NCI-H1417 treated with DMSO at 0.1 percent for 48 hours (cell line): ENCODE measurements at places on chromosomes 11 and 22.
A peak's percentile ranks its signal among the peaks of the same experiment; 100 is the strongest.

DNA sequence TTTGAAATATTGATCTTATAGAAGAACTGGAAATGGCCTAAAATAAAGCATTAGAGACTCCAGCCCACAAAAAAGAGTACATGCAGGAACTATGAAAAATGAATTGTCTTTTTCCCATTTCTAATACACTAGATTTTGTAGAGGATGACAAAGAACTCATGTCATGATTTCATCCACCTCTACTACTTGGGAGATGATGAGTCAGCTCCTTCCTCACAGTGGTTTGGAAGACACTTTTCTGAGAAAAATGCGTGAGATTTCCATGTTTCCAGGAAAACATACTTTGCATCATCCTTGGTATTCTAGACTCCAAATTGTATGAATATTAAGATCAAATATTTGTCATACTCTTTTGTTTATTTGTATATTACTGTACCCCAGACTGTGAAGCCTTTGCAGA, 500.5 kb downstream of the FAM181B start:
- DNase-seq = no peak

GRCh38 chr22:31613286-31613903, 48.6 kb downstream of the PISD start:
- no peak for DNase-seq

- DNase-seq = no peak
Observed at GRCh38 chr11:7844521-7844920, 47.8 kb upstream of the OR5P2 start.

- DNase-seq = no peak
Observed at GRCh38 chr11:63903884-63904283, 13.1 kb downstream of the RCOR2 start.

DNA sequence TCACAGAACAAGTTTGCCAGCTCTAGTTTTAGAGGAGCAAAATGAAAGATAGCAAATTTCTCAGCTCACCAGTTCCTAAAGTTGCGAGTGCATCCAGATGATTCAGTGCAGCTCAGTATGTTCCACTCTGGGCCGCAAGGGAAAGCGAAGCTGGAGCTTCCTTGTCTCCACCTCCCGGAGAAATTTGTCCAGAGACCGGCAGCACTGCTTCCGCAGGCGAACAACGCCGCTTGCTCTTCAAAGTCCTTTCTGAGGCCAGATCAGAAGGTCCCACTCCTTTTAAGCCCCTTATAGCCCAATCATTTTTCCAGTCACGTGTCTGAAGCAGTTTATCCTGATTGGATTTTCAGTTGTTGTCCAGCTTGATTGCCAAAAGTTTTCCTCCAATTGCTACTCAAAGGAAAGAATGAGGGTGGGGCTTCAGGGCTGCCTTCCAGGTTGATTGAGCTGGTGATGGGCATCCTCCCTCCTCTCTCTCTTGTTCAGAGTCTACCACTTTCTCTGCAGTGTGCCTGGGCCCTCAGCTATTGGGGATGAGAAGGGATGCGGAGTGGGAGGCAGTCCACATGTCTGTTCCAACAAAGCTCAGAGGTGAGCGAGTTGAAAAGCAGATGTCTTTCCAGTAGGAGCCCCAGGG, at the start of gene ZNF280A:
Gene ZNF280A (minus strand): TSS at position 251 of the 637 bp plus-strand sequence. CDS start 4,640 bp downstream, outside the sequence.
- no peak for DNase-seq

DNA sequence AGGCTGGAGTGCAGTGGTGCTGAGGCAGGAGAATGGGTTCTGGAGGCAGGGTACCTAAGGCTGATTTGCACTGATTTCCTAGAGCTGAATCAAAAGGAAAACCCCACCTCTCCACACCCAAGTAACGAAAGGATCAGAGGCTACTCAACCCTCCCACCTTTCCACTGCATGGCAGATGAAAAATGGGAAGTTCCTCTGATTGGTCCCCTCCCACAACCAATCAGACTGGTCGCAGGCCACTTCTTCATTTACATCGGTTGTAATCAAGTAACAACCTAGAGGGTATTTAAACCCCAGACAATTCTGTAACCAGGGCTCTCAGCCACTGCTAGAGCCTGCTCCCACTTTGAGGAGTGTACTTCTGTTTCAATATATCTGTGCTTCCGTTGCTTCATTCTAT, 18.6 kb upstream of the PARVB start:
- no peak for DNase-seq

DNA sequence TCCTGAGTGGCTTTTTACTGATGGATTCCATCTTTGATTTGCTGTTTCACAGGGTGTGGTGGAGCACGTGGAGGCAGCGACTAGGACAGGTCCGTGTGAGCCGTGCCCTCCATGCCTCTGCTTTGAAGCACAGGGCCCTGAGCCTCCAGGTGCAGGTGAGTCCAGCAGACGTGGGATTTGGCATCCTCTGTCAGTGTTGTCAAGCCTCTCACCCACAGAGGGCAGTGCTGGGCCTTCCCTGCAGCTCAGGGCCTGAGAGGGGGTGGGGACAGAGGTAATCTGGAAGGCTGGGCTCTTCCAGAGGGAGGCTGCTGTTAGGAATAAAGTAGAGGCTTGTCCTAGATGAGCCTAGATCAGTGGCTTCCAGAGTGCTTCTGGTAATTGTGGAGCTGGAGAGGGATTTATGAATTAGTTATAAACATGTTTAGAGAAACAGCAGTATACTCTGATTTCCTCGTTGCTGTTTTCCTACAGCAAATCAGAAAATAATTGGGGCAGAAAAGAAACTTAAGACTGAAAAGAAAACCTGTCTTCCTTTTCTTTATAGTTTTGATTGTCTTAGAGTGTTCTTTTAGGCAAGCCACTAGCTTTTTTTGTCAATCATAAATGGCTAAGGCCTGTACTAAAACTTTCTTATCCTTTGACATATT, 65.0 kb downstream of the SFI1 start:
- DNase-seq = no peak

DNA sequence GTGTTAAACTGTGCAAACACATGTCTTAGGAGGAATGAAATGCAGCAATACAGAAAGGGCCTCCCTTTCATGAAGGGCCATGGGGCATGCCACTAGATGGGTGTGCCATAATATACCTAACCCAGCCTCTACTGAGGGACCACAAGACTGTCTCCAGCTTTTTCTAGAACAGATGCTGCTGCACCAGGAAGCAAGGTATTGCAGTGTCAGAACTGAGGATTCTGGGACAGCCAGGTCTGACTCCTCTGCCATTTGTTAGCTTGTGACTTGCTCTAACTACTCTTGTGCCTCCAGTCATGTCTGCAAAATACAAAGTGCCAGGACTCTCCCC, 53.2 kb downstream of the HIRA start:
- no peak for DNase-seq

DNA sequence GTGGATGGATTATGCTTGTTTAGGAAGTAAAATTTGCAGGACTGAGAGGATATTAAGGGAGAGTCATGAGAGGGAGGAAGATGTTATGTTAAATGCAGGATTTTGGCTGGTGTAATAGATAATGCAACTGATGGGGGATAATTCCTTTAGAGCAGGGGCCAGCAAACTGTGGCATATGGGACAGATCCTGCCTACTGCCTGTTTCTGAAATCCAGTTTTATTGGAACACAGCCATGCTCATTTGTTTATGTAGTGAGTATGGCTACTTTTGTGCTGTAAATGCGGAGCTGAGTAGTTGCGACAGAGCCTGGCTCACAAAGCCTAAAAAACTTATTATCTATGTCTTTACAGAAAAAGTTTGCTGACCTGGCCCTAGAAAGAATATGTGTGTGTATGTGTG, 66.6 kb upstream of the MPPED2 start:
- DNase-seq = no peak

- no peak for DNase-seq
Observed at GRCh38 chr11:58919561-58919960, 19.7 kb upstream of the GLYATL1 start.

GRCh38 chr11:58994171-58994570, 54.9 kb downstream of the GLYATL1 start:
- DNase-seq = no peak

- DNase-seq = no peak
Observed at GRCh38 chr22:47550524-47551430, 788.3 kb downstream of the TBC1D22A start.

- DNase-seq = no peak
Observed at GRCh38 chr11:12900496-12900895, 108.6 kb upstream of the RASSF10 start.

GRCh38 chr11:6646918-6647679, 8.5 kb downstream of the DCHS1 start:
- no peak for DNase-seq

DNA sequence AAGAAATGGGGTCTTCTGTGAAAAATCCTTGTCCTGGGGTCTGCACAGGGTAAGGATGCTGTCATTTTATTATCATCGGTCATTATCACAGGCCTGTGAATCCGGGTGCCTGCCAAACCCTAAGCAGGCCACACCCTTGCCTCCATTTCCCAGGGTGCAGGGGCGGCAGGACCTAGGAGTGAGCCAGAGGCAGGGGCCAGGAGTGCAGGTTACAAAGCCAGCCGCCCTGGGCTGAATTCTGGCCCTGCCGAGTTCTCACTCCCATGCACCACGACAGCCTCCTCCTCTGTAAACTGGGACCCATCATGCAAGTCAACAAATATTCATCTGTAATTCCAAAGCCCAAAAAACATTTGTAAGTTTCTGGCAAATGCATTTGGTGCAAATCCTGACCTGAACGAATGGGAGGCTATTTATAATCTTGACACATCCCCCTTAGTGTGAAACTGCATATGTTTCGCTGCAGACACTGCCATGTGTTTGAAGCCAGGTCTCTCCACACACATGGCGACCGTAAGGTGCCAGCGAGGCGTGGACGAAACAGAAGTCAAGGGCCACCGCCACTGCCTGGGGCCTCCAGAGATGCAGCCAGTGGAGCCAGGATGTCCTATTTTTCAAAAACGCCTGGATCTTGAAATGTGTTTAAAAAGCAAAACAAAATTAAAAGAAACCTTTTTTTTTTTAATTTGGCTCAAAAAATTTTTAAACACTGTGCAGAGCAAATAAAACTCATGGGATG, 6.7 kb downstream of the CD5 start:
- DNase-seq = no peak

DNA sequence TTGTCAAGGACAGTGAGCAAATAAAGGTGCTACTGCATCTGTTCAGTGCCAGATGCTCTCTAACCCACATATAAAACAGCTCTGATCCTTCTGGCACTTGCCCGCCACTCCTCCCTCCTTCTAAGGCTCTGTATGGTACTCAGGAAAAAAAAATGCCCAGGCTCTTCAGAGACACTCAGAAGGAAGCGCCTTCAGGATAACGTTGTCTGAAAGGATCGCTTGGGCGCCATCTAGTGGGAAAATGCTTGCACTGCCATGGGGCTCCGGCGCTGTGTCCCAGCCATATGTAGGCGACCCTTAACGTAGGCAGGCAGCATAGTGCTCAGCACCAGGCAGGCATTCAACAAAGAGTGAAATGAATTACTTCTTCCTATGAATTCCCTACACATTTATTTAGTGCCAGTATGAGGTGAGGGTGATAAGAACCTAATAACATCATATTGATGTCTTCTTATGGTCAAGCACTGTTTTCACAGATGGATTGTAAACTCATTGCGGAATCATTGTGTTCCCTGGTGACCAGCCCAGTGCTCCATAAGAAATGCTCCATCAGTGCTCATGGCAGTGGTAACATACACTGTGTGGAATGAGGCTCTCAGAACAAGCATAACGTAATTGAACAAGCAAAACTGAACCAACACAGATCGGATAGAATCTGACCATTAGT, 39.6 kb downstream of the PAMR1 start:
- DNase-seq = peak; percentile 68

- no peak for DNase-seq
Observed at GRCh38 chr11:118002010-118002540, 15.9 kb downstream of the IL10RA start.

DNA sequence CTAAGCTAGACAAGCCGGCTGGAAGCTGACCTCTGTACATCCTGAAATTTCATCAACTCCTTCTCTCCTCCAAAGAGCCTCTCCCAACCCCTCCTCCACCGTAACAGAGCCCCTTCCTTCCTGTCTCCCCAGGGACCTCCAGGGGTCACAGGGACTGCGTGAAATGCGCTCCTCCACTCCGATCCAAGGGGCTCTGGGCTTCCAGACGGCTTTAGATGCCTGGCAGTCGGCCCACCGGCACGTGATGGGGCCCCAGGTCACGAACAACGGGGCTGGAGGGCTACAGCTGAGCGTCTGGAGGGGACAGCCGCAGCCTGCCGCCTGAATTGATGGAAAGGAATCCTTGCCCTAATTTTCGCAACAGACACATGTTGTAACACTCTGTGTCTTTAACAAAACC, 264.1 kb downstream of the MN1 start:
- DNase-seq = no peak

DNA sequence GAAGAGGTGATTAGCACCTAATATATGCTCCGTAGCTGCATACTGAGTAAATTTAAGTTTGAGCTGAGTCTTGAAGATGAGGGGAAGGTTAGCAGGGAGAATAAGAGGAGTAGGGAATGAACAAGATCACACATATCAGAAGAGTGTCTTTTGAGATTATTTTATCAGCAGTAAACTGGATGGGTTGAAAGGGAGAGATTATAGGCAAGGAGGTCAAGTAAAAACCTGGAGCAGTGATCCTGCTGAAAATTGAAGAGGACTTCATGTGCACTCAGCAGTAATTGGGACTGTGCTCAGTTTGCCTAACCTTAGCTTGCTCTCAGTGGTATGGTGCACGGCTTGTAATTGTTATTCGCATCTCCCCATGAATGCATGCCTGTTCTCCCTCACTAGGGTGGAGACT, 79.5 kb upstream of the PICALM start:
- no peak for DNase-seq

- DNase-seq = no peak
Observed at GRCh38 chr22:31504282-31504681, 7.9 kb downstream of the SFI1 start.

DNA sequence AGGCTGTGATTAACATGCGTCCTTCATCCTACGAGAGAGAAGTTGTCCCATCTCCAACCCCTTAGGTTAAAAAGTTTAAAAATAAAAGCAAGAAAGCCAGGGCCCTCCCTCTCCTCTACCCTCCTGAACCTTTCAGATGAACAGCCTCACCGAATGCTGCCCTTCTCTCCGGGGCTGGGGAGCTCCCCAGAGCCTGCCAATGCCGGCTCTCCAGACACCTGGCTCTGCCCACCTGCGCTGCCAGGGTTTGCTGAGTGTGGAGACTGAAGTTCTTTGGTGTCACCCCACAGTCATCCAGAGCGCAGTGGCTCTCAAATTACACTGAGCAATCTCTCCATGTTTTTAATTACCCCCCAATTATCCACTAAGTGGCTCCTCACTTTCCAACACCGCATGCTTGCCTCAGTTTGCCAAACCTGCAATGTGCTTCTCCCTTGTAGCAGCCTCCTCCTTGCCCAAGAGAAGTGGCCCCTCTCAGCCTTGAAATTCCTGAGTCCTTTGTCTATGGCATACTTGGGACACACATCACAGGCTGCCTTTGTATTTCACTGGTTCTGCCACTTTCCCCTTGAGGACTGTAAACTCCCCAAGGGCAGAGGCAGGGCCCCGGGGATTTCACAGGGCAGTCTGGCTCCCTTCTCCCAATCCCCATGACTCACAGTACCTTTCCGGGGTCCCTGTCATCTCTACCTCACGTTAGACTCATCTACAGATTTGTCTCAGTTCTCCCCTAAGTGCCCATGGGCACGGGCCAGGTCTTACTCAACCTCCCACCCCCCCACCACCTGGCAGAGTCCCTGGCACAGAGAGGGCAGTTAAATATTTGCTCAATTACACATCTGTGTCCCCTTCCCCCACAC, 2.0 kb downstream of the MYH9 start:
- no peak for DNase-seq

GRCh38 chr11:64894070-64894811, 15.8 kb upstream of the EHD1 start:
- no peak for DNase-seq

GRCh38 chr22:49686495-49687219, 141.0 kb downstream of the BRD1 start:
- no peak for DNase-seq
